ENCODE measurements at places on chromosomes 16 and 17.

GRCh38 chr17:49315551-49316257 lies 46.3 kb downstream of the ZNF652 start:
- H3K4me1 ChIP-seq, result peaks cover 3% of the 10 kb centered on the region
- peaks cover 4% of the 10 kb centered on the region for H3K36me3 ChIP-seq
- no peaks in the 10 kb centered on the region for H3K27me3 ChIP-seq
- peak; percentile 64 for DNase-seq

DNA sequence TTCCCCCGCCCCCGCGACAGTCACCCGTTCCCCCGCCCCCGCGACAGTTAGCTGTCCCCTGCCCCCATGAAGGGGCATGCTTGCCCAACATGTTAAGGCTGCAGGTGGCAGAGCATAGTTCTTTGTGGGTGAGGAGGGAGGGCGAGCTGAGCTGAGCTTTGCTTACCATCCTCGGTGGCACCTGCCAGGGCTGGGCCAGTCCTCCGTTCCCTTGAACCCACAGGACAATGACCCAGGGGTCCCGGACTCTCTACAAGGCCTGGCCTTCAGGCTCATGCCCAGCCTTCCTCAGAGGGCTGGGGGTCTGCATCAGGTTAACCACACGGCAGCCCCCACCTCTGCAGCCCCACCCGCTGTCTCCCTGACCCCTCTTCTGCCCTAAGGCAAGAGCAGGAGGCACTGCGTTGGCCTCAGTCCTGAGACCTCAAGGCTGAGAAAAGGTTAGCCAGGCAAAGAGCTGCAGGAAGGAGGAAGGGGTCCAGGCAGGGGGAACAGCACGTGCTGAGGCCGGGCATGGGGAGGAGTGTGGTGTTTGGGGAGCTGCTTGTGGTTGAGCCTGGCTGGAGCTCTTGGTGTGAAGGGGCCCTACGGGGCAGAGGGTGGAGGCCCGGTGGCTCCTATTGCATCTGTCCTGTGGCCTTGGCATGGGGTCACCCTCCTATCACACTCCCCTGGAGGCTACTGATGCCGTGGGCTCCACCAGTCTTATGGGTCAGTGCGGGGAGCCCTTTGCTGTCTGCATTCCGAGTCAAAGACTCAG lies 11.4 kb upstream of the DOC2B start:
- DNase-seq, result no peak
- no peak overlapping the region for H3K4me3 ChIP-seq
- no peaks in the 10 kb centered on the region for H3K36me3 ChIP-seq
- no peak overlapping the region for H3K27ac ChIP-seq
- peaks cover 3% of the 10 kb centered on the region for H3K27me3 ChIP-seq
- no peaks in the 10 kb centered on the region for H3K4me1 ChIP-seq

- H3K4me3 ChIP-seq, result no peak overlapping the region
- no peak overlapping the region for H3K27ac ChIP-seq
- DNase-seq, result no peak
Observed at GRCh38 chr17:19717411-19717908, 1.1 kb upstream of the SLC47A2 start.

GRCh38 chr16:54289242-54289944 lies 2.8 kb upstream of the IRX3 start:
- no peak overlapping the region for H3K27ac ChIP-seq
- H3K27me3 ChIP-seq, result peaks cover 13% of the 10 kb centered on the region
- peaks cover 10% of the 10 kb centered on the region for H3K4me1 ChIP-seq
- no peaks in the 10 kb centered on the region for H3K36me3 ChIP-seq

DNA sequence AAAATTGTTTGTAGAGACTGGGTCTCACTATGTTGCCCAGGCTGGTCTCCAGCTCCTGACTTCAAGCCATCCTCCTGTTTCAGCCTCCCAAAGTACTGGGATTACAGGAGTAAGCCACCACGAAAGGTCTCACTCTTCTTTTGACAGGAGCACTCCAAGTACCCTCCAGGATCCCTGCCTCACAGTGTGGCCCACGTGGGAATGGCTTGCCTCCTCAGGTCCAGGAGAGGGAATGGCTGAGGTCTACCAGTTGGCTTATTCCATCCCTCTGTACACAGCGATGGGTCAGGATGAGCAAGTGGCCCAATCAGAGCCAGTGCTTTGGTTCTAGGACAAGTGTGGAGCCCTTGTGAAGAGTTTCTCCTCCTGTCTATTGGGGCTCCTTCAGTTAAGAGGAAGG lies 73.7 kb upstream of the ZNF423 start:
- no peak for DNase-seq
- H3K27me3 ChIP-seq, result peaks cover 8% of the 10 kb centered on the region
- no peaks in the 10 kb centered on the region for H3K36me3 ChIP-seq
- no peaks in the 10 kb centered on the region for H3K4me1 ChIP-seq
- no peak overlapping the region for H3K27ac ChIP-seq
- H3K4me3 ChIP-seq, result no peak overlapping the region

DNA sequence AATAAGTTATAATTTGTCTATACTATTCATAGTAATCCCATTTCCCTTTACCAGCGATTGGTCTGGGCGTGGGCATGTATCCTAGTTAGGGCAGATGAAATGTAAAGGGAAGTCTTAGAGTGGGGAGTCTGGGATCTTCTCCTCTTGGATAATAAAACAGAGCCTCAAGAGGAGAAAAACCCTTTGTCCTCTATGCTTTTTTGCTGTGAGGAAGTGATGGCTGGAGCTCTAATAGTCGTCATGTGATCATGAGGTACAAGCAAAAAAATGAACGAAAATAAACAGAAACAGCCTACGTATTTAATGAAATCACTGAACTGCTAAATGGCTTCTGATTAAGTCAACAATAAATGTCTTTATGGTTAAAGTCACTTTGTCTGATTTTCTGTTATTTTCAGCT lies 26.8 kb downstream of the EFCAB5 start:
- no peak overlapping the region for H3K4me3 ChIP-seq
- no peak for DNase-seq
- H3K36me3 ChIP-seq, result no peaks in the 10 kb centered on the region
- H3K27me3 ChIP-seq, result no peaks in the 10 kb centered on the region
- no peaks in the 10 kb centered on the region for H3K4me1 ChIP-seq
- no peak overlapping the region for H3K27ac ChIP-seq

DNA sequence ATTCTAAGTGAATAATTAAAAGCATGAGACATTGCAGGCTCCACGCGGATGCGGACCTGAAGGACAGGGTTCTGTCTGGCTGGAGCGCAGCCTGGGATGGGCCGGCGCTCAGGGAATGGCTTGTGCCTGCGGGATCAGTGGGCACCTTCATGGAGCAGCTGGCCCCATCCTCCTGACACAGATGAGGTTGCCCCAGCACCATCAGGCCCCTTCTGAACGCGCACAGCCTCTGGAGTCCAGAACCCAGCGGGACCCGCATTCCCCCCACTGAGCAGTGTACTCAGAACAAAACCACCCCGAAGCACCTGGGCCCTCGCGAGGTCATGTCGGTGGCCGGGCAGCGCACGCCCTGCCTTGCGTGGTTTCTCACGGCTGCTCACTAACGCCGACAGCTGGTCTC lies 70.5 kb upstream of the CHMP6 start:
- H3K27ac ChIP-seq, result no peak overlapping the region
- H3K27me3 ChIP-seq, result no peaks in the 10 kb centered on the region
- DNase-seq, result no peak
- H3K4me3 ChIP-seq, result no peak overlapping the region
- peaks cover 50% of the 10 kb centered on the region for H3K36me3 ChIP-seq
- no peaks in the 10 kb centered on the region for H3K4me1 ChIP-seq

GRCh38 chr16:3864562-3864961 lies 16.0 kb downstream of the CREBBP start:
- no peak overlapping the region for H3K27ac ChIP-seq
- peaks cover 19% of the 10 kb centered on the region for H3K4me1 ChIP-seq
- no peak for DNase-seq
- no peak overlapping the region for H3K4me3 ChIP-seq
- no peaks in the 10 kb centered on the region for H3K27me3 ChIP-seq

DNA sequence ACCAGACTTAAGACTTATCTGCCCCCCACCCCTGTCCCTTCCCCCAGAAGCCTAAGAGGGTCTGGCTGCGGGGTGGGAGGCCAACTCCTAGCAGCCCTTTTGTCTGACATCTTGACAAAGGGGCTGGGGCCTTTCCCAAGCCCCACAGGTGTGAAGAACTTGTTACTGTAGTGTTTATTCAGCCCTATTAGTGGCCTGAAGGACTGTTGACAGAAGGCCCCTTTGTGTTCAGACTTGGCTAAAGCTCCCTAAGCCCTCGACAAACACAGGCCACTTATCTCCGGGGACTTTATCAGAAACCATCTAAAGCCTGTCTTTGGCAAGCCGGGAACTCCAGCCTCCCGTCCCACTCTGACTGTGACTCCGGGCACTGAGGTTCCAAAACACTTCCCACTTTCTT lies 129.8 kb downstream of the NTN1 start:
- no peaks in the 10 kb centered on the region for H3K27me3 ChIP-seq
- H3K36me3 ChIP-seq, result no peaks in the 10 kb centered on the region
- no peak overlapping the region for H3K4me3 ChIP-seq

GRCh38 chr16:86375364-86375763 lies 135.0 kb upstream of the FOXF1 start:
- H3K4me3 ChIP-seq, result no peak overlapping the region
- no peak for DNase-seq
- no peak overlapping the region for H3K27ac ChIP-seq
- no peaks in the 10 kb centered on the region for H3K4me1 ChIP-seq
- no peaks in the 10 kb centered on the region for H3K36me3 ChIP-seq
- H3K27me3 ChIP-seq, result no peaks in the 10 kb centered on the region

DNA sequence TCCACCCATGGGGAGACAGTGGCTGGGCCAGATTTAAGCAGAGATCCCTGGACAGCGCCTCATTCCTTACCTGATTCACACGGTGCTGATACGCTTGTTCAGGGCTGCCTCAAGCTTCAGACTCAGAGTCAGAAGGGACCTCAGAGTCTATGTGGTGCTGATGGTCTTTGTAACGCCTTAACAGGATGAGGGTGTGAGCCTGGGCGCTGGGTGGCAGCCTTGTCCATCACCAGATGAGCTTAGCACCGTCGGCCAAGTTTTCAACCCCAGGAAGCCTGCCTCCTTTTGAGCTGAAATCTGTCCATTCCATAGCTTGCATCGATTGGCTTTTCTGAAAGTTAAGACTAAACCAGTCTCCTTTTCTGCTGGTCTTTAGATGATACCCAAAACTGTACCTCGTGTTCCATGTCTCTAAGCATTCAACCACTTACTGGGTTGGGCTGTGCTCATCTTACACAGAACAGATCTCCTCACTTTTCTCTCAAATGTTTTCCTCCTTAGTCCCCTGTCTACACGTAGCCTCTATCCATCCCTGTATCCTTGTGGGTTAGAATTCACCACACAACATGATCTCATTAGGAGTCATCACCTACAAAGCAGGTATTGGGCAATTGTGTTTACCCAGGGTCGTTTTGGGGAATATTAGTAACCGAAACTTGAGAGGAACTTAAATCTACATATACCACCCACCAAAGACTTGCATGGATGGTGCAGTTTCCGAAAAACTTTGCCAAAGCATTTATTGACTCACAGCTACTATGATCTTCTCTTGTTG lies 573.4 kb downstream of the CDH13 start:
- no peak overlapping the region for H3K27ac ChIP-seq
- H3K36me3 ChIP-seq, result no peaks in the 10 kb centered on the region
- DNase-seq, result no peak
- no peak overlapping the region for H3K4me3 ChIP-seq
- H3K4me1 ChIP-seq, result no peaks in the 10 kb centered on the region
- no peaks in the 10 kb centered on the region for H3K27me3 ChIP-seq

GRCh38 chr16:88578446-88579313 lies 8.5 kb downstream of the ZC3H18 start:
- no peaks in the 10 kb centered on the region for H3K4me1 ChIP-seq
- H3K4me3 ChIP-seq, result no peak overlapping the region
- DNase-seq, result no peak
- peaks cover 61% of the 10 kb centered on the region for H3K36me3 ChIP-seq

- no peak overlapping the region for H3K4me3 ChIP-seq
- peaks cover 22% of the 10 kb centered on the region for H3K4me1 ChIP-seq
- peaks cover 55% of the 10 kb centered on the region for H3K36me3 ChIP-seq
- no peak for DNase-seq
- no peak overlapping the region for H3K27ac ChIP-seq
Observed at GRCh38 chr16:4378161-4378666, 6.6 kb downstream of the VASN start.

- no peaks in the 10 kb centered on the region for H3K27me3 ChIP-seq
- H3K27ac ChIP-seq, result no peak overlapping the region
- no peak overlapping the region for H3K4me3 ChIP-seq
- H3K4me1 ChIP-seq, result peaks cover 12% of the 10 kb centered on the region
Observed at GRCh38 chr16:782766-783403, 5.3 kb downstream of the RPUSD1 start.

- no peak overlapping the region for H3K4me3 ChIP-seq
- no peak overlapping the region for H3K27ac ChIP-seq
- DNase-seq, result no peak
Observed at GRCh38 chr16:27799896-27800295, 250.0 kb downstream of the KATNIP start.

- H3K36me3 ChIP-seq, result peaks cover 23% of the 10 kb centered on the region
- H3K4me3 ChIP-seq, result peak overlapping the region; percentile 75
- H3K27ac ChIP-seq, result peak overlapping the region; percentile 61
- H3K4me1 ChIP-seq, result peaks cover 61% of the 10 kb centered on the region
- peaks cover 27% of the 10 kb centered on the region for H3K27me3 ChIP-seq
- DNase-seq, result no peak
Observed at GRCh38 chr17:79836972-79837887, 2.0 kb downstream of the CBX4 start.

DNA sequence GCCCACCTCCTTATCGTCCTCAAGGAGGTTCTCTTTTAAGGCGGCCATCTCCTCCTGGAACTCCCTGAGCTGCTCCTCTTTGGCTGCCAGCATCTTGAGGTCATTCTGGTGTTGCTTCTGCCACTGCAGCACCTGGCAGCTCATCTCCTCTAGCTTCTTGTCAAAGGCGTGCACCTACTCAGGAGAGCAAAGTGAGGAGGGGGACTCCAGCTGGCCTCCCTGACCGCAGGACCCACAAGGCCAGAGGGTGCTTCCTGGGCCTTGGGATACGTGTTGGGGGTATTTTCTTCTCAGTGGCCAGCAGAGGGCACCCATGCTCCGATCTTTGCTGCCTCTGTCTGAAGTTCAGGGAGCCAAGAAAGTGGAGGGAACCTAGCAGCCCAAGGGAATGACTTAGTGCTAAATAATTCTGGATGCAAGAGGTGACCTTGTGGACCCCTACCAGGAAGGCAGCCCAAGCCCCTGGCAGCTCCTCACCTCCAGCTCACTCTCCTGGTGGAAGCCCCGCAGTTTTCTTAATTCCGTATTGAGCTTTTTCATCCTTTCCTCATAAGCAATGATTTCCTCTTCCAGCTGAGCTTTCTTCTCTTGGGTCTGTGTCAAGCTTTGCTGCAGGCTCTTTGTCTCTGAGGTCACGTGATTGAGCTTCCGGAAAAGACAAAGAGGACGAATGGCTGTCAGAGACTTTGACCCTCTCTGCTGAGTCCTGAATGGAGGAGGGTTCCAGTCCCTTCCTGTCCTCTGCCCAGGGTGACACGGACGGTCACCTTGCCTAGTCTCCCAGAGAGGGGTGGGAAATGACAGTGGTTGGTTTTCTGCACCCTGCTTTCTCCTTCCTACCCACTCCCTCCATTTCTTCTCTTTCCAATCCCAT lies 31.4 kb downstream of the DHX38 start:
- H3K27ac ChIP-seq, result no peak overlapping the region
- no peak overlapping the region for H3K4me3 ChIP-seq
- no peaks in the 10 kb centered on the region for H3K36me3 ChIP-seq
- H3K4me1 ChIP-seq, result no peaks in the 10 kb centered on the region
- no peaks in the 10 kb centered on the region for H3K27me3 ChIP-seq
- peak; percentile 39 for DNase-seq
